Chondrocyte (in vitro differentiated cells): ENCODE measurements at places on chromosomes 6 and 20. TPM values are rescaled to one million over a fixed set of nuclear protein-coding genes. Genes with fewer than 3 reads are reported as not detected.

The TNFRSF21 gene
- 4.3 to 23.1 TPM (median 20.2 TPM) in 3 replicates for total RNA-seq

The OR12D3 gene
- not detected in 3 replicates for total RNA-seq

The L3MBTL1 gene
- total RNA-seq = 11.2 to 17.0 TPM (median 11.6 TPM) in 3 replicates

The SPATS1 gene
- total RNA-seq = not detected in 3 replicates

The C6orf15 gene
- 0.37 TPM in 1 of 3 replicates, not detected in the others for total RNA-seq

The HDGFL1 gene
- not detected in 3 replicates for total RNA-seq

The OXT gene
- total RNA-seq = not detected in 3 replicates

The CGA gene
- 1.3 TPM in 1 of 3 replicates, not detected in the others for total RNA-seq

The GABRR2 gene
- total RNA-seq = 0.57 to 1.4 TPM (median 0.72 TPM) in 3 replicates

The GGTLC1 gene
- total RNA-seq = not detected in 3 replicates

The SAMD5 gene
- 9.2 to 23.9 TPM (median 9.4 TPM) in 3 replicates for total RNA-seq

The MICB gene
- total RNA-seq = 7.8 to 9.4 TPM (median 9.0 TPM) in 3 replicates

The FAM110A gene
- total RNA-seq = 2.0 to 2.6 TPM (median 2.4 TPM) in 3 replicates

The C6orf52 gene
- total RNA-seq = 0.82 to 0.97 TPM in 2 of 3 replicates, not detected in the other

The ASIP gene
- not detected in 3 replicates for total RNA-seq

The IL20RA gene
- 0.22 TPM in 1 of 3 replicates, not detected in the others for total RNA-seq

The DACT2 gene
- 1.4 to 4.6 TPM (median 4.5 TPM) in 3 replicates for total RNA-seq

The TRIM15 gene
- not detected in 3 replicates for total RNA-seq

The RPL10A gene
- total RNA-seq = 844 to 899 TPM (median 848 TPM) in 3 replicates

The MCM9 gene
- 9.9 to 14.1 TPM (median 11.1 TPM) in 3 replicates for total RNA-seq

The SMLR1 gene
- not detected in 3 replicates for total RNA-seq

The CAP2 gene
- 76.6 to 90.4 TPM (median 86.1 TPM) in 3 replicates for total RNA-seq

The LAMA5 gene
- 156 to 368 TPM (median 355 TPM) in 3 replicates for total RNA-seq

The SRMS gene
- not detected in 3 replicates for total RNA-seq
